ENCODE measurements at places on chromosomes 16 and 17. TPM values are rescaled to one million over a fixed set of nuclear protein-coding genes. Genes with fewer than 3 reads are reported as not detected.

The CCT6B gene
- total RNA-seq, result 0.33 TPM

The CRK gene
- 49.4 TPM for total RNA-seq

The TMEM106A gene
- not detected for total RNA-seq

The CLEC3A gene
- not detected for total RNA-seq

The DBF4B gene
- total RNA-seq, result 28.6 TPM

The KRT12 gene
- not detected for total RNA-seq

The CLEC16A gene
- total RNA-seq, result 14.6 TPM

The LGALS9B gene
- not detected for total RNA-seq

GRCh38 chr17:55748841-55749240 lies 2.0 kb upstream of the PCTP start:
- H3K27me3 ChIP-seq, result peaks cover 11% of the 10 kb centered on the region
- H3K4me1 ChIP-seq, result peaks cover 13% of the 10 kb centered on the region
- H3K36me3 ChIP-seq, result no peaks in the 10 kb centered on the region

- no peak overlapping the region for H3K4me3 ChIP-seq
- no peaks in the 10 kb centered on the region for H3K27me3 ChIP-seq
- DNase-seq, result no peak
- no peaks in the 10 kb centered on the region for H3K4me1 ChIP-seq
- H3K36me3 ChIP-seq, result no peaks in the 10 kb centered on the region
Observed at GRCh38 chr17:60534010-60534555, 8.0 kb upstream of the APPBP2 start.

GRCh38 chr17:34843682-34844081 lies 117.6 kb downstream of the CCT6B start:
- no peaks in the 10 kb centered on the region for H3K36me3 ChIP-seq
- H3K4me1 ChIP-seq, result no peaks in the 10 kb centered on the region
- no peak overlapping the region for H3K4me3 ChIP-seq

DNA sequence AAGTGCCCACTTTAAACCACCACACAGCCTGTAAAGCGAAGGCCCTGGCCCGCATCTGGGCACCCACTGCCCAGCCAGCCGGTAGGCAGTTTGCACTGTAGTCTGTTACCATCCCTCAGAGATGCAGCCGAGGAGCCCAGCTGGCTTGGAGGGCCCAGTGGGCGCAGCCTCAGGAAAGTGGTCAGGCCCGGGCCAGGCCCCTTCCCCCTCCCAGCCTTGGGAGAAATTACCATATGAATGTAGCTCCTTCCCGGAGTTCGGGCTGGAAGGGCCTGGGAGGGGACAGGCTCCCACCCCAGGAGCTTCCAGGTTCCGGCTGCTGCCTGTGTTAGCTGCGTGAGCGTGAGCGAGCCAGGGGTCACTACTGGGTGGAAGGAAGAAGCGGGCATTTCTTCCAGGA lies 325.4 kb downstream of the SEC14L1 start:
- no peak for DNase-seq
- no peak overlapping the region for H3K4me3 ChIP-seq
- no peaks in the 10 kb centered on the region for H3K27me3 ChIP-seq
- peak overlapping the region; percentile 17 for H3K27ac ChIP-seq

GRCh38 chr16:11231367-11231970 lies 24.5 kb downstream of the SOCS1 start:
- no peaks in the 10 kb centered on the region for H3K36me3 ChIP-seq
- no peak overlapping the region for H3K4me3 ChIP-seq
- DNase-seq, result no peak
- no peak overlapping the region for H3K27ac ChIP-seq
- H3K27me3 ChIP-seq, result no peaks in the 10 kb centered on the region

- no peaks in the 10 kb centered on the region for H3K36me3 ChIP-seq
- H3K4me1 ChIP-seq, result peaks cover 18% of the 10 kb centered on the region
- peak; percentile 95 for DNase-seq
- H3K27me3 ChIP-seq, result no peaks in the 10 kb centered on the region
- H3K4me3 ChIP-seq, result peak overlapping the region; percentile 35
Observed at GRCh38 chr16:89395150-89396142, 94.9 kb downstream of the ANKRD11 start.

DNA sequence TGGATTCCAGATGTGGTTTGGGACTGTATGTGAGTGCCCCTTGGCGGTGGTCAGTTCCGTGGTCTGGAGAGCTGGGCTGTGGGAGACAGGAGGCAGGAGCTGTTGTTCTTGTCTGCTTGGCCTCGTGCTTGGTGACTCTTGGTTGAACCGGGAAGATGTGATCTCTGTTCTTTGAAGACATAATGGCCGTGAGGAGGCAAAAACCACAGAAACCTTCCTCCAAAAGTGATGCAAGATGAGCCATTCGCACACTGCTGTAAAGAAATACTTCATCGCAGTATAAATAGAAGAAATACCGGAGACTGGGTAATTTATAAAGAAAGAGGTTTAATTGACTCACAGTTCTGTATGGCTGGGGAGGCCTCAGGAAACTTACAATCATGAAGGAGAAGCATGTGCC lies 128.8 kb downstream of the RAP1GAP2 start:
- H3K27me3 ChIP-seq, result no peaks in the 10 kb centered on the region
- no peaks in the 10 kb centered on the region for H3K36me3 ChIP-seq
- H3K4me1 ChIP-seq, result peaks cover 11% of the 10 kb centered on the region

DNA sequence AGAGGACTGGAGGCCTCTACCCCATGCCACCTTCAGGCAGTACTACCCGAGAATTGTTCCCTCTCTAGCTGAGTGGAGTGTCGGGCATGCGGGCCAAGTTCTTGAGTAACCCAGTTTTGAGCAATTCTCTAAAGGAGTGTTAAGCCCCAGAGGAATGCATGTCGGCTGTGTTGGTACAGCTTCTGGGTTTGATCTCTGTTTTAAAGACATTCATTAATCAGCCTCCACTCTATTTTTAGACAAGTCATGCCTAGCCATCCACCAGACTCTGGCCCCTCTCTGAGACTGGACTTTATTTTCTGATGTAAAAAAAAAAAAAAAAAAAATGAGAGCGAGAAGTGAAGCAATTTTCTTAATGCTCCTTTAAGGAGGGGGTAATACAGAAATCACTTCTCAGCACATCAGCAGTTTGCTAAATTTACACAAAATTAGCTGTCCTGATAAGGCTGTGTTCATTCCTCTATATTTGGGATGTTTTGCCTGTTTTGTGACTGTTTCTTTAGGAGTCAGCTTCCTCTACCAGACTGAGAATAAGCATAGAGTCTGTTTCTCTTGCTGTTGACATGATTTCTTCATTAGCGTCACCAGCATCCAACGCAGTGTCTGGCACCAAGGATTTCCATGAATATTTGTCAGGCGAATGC lies 88.7 kb downstream of the AXIN2 start:
- no peak overlapping the region for H3K4me3 ChIP-seq
- H3K27me3 ChIP-seq, result peaks cover 55% of the 10 kb centered on the region
- H3K4me1 ChIP-seq, result no peaks in the 10 kb centered on the region
- no peak overlapping the region for H3K27ac ChIP-seq
- no peak for DNase-seq
- no peaks in the 10 kb centered on the region for H3K36me3 ChIP-seq

- no peak for DNase-seq
- H3K36me3 ChIP-seq, result no peaks in the 10 kb centered on the region
- peaks cover 22% of the 10 kb centered on the region for H3K4me1 ChIP-seq
- H3K27ac ChIP-seq, result no peak overlapping the region
- H3K27me3 ChIP-seq, result no peaks in the 10 kb centered on the region
- H3K4me3 ChIP-seq, result no peak overlapping the region
Observed at GRCh38 chr17:48588528-48588927, 1.5 kb downstream of the HOXB3 start.

- H3K36me3 ChIP-seq, result no peaks in the 10 kb centered on the region
- H3K27ac ChIP-seq, result no peak overlapping the region
- DNase-seq, result no peak
- peaks cover 8% of the 10 kb centered on the region for H3K27me3 ChIP-seq
Observed at GRCh38 chr16:87585442-87586200, 16.7 kb upstream of the JPH3 start.

DNA sequence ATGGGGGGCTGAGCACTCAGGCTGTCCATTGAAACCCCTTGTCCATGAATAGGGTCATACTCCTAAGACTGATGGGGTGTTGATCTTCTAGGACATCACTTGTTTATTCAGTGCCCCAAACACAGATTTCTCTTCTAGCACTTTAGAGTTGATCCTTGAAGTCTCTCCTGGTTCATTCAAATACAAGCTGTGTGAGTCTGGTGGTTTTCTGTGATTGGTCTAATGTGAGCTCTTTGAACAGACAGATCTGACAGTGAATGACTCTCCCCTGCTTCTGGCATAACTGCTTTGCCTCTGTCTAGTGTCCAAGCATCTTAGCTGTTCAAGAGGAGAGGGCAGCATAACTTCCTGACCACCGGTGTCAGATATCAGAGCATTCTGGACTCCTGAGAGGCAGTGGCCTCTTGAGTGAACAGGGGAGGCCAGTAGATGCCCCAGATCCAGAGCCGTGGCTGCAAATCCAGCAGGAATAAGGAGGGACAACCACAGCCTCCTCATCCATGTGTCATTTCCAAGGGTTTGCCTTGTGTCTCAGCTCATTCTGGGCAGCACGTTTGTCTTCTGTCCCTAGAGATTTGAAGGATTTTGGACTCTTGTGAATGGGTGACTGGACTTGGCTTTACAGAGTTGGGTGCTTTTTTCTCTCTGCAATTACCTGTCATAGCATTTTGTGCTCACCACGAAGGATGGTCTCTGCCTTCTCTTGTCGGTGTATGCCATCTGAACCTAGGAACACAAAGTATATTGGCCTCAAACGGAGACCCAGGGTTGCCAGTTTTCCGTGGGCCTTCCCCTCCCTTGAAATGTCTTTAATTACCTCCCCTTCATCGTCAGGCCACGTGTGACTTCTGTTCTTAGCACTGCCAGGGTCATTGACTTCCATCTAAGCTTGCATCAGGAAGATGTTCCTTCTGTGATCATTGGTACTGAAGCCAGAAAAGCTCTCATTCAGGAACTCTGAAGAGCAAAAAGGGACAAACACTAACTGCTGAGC lies 13.9 kb upstream of the CLEC18C start:
- H3K36me3 ChIP-seq, result peaks cover 18% of the 10 kb centered on the region
- no peak overlapping the region for H3K27ac ChIP-seq
- no peaks in the 10 kb centered on the region for H3K27me3 ChIP-seq
- H3K4me1 ChIP-seq, result peaks cover 15% of the 10 kb centered on the region

DNA sequence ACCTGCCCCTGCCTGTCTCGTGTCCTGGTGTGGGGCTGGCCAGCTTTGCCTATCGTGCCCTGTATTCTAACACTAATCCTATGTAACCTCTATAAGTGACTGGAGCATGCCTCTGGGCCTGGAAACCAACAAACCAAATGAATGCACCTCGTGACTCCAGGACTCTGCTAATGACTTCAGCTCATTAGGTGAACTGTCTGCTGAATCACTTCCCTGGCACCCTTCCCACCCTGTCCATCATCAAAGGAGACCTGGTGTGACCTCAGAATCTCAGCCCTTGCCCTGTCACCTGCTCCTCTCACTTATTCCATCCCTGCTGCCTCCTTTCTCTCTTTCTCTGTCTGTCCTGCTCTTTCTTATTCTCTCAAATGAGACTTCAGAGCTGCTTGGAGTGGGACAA lies 322.4 kb downstream of the CBLN1 start:
- H3K36me3 ChIP-seq, result no peaks in the 10 kb centered on the region
- H3K27ac ChIP-seq, result no peak overlapping the region
- DNase-seq, result no peak
- peaks cover 52% of the 10 kb centered on the region for H3K4me1 ChIP-seq
- no peak overlapping the region for H3K4me3 ChIP-seq

GRCh38 chr16:15686287-15686686 lies 36.2 kb downstream of the NDE1 start:
- no peak for DNase-seq
- no peaks in the 10 kb centered on the region for H3K27me3 ChIP-seq
- H3K27ac ChIP-seq, result no peak overlapping the region
- no peaks in the 10 kb centered on the region for H3K36me3 ChIP-seq
- H3K4me1 ChIP-seq, result peaks cover 3% of the 10 kb centered on the region

DNA sequence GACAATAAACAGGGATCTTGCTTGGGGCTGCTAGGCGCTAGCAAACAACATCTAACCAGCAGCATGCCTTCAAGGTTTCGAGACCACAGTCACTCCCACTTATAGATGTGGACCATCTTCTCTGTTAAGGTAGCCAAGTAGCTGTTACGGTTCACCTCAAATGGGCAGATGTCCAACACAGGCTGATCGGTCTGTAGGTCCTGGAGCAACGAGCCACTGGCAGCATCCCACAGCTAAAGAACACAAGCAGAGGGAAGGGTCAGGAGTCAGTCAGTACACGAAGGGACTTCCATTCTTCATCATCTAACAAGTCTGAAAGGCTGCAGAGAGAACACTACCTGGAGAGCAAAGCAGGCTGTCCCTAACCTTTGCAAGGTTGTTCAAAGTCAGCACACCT lies 16.9 kb upstream of the GLG1 start:
- H3K36me3 ChIP-seq, result peaks cover 50% of the 10 kb centered on the region
- H3K27ac ChIP-seq, result no peak overlapping the region
- DNase-seq, result no peak

- no peaks in the 10 kb centered on the region for H3K4me1 ChIP-seq
- H3K27me3 ChIP-seq, result no peaks in the 10 kb centered on the region
- peaks cover 5% of the 10 kb centered on the region for H3K36me3 ChIP-seq
- no peak overlapping the region for H3K27ac ChIP-seq
- no peak for DNase-seq
Observed at GRCh38 chr16:81349608-81350305, 35.0 kb downstream of the GAN start.

DNA sequence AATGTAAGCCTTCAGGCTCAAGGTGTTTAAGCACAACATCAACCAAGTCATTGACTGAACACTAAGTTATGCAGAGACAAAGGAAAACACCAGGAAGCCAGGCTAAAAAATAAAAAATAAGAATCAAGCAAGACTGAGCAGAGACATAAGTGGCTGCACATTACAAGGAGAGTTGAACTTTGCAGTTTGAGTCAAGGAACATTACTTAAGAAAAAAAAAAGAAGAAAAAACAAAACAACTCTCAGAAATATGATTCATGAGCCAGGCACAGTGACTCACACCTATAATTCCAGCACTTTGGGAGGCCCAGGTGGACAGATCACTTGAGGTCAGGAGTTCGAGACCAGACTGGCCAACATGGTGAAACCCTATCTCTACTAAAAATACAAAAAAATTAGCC lies 168.1 kb downstream of the C16orf95 start:
- H3K27me3 ChIP-seq, result no peaks in the 10 kb centered on the region
- H3K4me1 ChIP-seq, result peaks cover 7% of the 10 kb centered on the region
- peak; percentile 30 for DNase-seq
- H3K4me3 ChIP-seq, result no peak overlapping the region

DNA sequence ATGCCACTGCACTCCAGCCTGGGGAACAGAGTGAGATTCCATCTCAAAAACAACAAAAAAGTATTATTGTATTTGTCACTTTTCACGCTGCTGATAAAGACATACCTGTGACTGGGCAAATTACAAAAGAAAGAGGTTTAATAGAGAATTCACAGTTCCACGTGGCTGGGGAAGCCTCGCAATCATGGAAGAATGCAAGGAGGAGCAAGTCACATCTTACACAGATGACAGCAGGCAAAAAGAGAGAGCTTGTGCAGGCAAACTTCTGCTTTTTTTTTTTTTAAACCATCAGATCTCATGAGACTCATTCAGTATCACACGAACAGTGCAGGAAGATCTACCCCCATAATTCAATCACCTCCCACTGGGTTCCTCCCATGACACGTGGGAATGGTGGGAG lies 41.5 kb upstream of the ETV4 start:
- H3K27ac ChIP-seq, result no peak overlapping the region
- H3K4me1 ChIP-seq, result peaks cover 40% of the 10 kb centered on the region
- H3K4me3 ChIP-seq, result no peak overlapping the region
- H3K27me3 ChIP-seq, result no peaks in the 10 kb centered on the region
- H3K36me3 ChIP-seq, result no peaks in the 10 kb centered on the region

- no peak overlapping the region for H3K4me3 ChIP-seq
- no peaks in the 10 kb centered on the region for H3K4me1 ChIP-seq
- H3K27me3 ChIP-seq, result no peaks in the 10 kb centered on the region
- DNase-seq, result no peak
- H3K36me3 ChIP-seq, result no peaks in the 10 kb centered on the region
Observed at GRCh38 chr16:65981057-65981456, 385.4 kb upstream of the CDH5 start.

Measured in PC-3 (cell line).